ENCODE measurements at places on chromosomes 16 and 17.

DNA sequence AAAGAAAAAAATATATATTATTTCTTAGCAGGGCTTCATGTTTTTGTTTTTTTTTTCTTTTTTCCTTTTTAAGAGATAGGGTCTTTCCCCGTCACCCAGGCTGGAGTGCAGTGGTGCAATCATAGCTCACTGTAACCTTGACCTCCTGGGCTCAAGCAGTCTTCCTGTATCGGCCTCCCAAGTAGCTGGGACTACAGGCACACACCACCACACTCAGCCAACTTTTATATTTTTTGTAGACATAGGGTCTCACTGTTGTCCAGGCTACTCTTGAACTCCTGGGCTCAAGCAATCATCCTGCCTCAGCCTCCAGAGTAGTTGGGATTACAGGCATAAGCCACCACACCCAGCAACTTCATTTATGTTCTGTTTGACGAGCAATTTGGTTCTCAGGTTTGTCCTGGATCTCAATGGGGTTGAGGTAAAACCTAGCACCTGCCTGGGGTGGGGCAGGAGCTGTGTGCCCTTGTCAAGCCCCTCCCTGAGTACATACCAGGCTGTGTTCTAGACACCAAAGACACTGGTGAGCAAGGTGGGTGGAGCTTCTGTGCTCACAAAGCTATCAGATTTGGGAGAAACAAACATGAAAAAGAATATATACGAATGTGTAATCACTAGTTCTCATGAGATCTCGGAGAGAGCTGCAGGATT, 19.2 kb downstream of the GPT2 start:
- no peak for DNase-seq

- DNase-seq, result no peak
Observed at GRCh38 chr17:69723741-69724140, 309.2 kb downstream of the MAP2K6 start.

- DNase-seq, result peak; percentile 20
Observed at GRCh38 chr16:2919511-2920255, 8.0 kb downstream of the FLYWCH1 start.

- no peak for DNase-seq
Observed at GRCh38 chr16:17364319-17365210, 106.2 kb downstream of the XYLT1 start.

DNA sequence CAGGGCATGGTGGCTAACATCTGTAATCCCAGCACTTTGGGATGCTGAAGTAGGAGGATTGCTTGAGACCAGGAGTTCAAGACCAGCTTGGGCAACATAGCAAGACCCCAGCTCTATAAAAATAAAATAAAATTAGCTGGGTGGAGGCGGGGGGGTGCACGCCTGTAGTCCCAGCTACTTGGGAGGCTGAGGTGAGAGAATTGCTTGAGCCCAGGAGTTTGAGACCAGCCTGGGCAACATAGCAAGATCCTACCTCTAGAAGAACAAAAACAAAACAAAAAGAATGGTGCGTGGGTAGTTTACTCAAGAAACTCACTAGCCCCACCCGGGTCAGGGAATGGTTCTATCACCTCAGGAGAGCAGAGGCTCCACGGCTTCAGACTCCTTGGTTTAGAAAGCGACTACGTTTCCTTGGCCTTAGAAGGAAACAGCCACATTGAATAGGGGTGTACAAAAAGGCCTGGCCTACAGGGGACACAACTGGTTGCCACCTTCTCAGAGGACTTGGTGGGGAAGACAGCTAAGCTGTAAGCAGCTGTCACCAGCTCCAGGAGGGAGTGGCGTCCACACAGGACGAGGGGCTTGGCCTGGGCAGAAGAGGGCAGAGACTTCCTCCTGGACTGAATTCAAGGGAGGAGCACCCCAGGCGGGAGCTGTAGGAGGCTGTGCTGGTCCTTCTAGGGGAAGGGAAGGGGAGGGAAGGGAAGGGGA, 716 bp downstream of the TK1 start:
- no peak for DNase-seq

DNA sequence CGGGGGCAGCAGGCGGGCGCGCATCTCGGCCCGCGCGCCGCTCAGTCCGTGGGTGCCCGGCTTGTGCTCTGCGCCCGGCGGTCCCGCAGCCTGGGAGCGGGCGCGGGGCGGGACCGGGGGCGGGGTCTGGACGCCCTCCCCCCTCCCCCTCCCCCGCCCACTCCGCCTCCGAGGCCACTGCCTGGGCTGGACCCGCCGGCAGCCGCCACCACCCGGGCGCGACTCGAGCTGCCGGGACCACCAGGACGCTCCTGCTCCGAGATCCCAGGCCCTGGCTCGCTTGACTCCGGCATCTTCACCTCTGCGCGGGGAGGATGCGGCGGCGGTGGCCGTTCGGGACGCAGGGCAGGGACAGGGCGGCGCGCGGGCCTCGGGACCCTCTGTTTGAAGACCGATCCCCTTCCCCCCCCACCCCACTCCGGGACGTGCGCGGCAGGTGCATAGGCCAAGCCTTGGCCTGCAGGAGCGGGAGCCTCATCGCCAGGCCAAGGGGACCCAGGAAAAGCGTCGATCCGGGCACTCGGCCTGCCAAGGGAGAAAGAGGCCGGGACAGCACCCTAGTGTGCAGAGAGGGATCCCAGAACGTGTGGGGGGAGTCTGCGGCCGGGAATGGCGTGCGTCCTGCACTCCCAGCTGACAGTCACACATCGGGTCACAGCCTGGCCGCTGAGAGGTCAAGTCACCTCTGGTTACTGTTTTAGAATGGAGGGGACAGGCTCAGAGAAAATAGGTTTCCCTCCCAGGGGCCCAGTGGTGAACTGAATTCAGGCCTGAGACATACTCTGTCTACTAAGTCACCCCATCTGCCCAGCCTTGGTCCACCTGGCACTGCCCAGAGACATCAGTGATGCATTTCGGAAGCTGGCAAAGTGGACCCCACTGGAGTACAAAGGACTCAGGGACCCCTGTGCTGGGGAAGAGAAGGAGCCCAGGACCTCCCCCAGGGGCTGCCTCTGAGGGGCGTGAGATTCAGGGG, at the start of gene HS3ST6:
Gene HS3ST6, minus strand, starts transcription at position 65 of the 976 bp plus-strand sequence. CDS start 92 bp downstream, outside the sequence.
- DNase-seq, result no peak

GRCh38 chr16:69494991-69495392, 70.6 kb downstream of the CYB5B start:
- DNase-seq, result no peak

- no peak for DNase-seq
Observed at GRCh38 chr16:3147757-3148104, 12.9 kb downstream of the ZNF213 start.

- no peak for DNase-seq
Observed at GRCh38 chr16:19307587-19308241, 22.2 kb downstream of the CLEC19A start.
